ENCODE measurements at places on chromosomes 7 and 10.

- no peak for DNase-seq
Measured at GRCh38 chr7:133294234-133294633, 41.4 kb downstream of the EXOC4 start.

GRCh38 chr10:69647126-69647525, 17.1 kb downstream of the FAM241B start:
- no peak for DNase-seq

- no peak for DNase-seq
Measured at GRCh38 chr10:113386005-113386404, 166.8 kb upstream of the HABP2 start.

- DNase-seq: no peak
Measured at GRCh38 chr7:29370531-29371314, 176.1 kb downstream of the CHN2 start.

DNA sequence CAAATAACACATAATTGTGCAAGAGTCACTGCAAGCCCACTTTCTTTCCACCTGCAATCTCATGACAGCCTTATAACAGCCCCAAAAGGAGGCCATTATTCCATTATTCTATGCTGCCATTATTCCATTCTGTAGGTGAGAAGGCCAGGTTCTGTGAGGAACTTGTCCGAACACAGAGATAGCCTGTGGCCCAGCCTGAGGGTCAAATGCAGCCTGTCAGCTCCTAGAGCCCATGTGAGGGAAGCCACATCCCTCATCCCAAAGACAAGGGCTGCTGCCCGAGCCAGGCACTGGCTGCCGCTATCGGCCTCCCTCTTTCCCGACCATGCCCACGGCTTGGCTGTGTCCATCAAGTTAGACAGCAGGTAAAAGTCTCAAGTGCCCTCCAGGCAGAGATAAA, 24.1 kb upstream of the C10orf71 start:
- DNase-seq: no peak

DNA sequence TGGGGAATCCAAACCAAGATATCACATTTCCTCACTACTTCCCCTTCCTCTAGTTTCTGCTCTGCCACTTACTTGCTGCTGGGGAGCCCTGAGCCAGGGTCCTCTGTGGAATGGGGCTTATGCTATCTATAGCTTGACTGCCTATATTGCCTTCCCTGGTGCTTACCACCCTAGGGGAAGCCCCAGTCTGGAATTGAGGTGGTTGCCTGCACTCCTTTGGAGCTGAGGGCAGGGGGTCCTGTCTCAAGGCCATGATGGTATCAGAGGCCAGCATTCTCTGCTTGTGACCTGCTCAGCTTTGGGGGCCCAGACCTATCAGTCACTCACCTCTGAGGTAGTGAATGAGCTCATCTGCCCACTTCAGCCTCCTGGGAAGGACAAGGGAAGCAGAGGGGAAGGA, 29.3 kb upstream of the INMT start:
- no peak for DNase-seq

GRCh38 chr10:5978230-5978489, 817 bp upstream of the IL15RA start:
- DNase-seq: no peak

All from tibial nerve (tissue), 4 donors.